PC-3 (cell line): ENCODE measurements at places on chromosomes 6 and 20.

DNA sequence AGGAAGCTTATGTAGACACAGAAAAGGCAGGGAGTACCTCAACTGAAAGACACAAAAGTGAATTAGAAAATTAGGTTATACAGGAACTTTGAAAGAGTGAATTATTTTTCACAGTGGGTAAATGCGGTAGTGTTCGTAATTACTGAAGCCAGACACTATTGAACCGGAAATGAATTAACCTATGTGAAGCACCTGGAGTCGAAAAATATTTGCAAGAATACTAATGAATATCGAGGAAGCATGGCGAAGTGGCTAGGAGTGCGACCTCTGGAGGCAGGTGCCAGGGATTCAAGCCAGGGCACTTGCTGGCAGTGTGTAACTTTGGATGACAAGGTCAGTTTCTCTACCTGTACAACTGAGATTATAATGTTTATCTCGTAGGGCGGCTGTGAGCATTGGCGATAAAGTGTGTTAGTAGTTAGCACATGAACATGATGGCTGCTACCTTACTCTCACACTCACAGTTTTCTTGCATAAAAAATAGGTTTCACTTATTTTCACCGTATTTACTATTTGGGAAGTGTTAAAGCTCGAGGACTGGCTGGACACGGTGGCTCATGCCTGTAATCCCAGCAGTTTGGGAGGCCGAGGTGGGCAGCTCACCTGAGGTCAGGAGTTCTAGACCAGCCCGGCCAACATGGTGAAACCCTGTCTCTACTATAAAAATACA lies 567 bp upstream of the SLC18B1 start:
- H3K36me3 ChIP-seq: no peaks in the 10 kb centered on the region
- no peaks in the 10 kb centered on the region for H3K4me1 ChIP-seq
- no peak overlapping the region; the same call in 1 of the 2 replicates for H3K4me3 ChIP-seq
- DNase-seq: peak; percentile 77
- H3K27me3 ChIP-seq: no peaks in the 10 kb centered on the region
- H3K27ac ChIP-seq: 0 out of 2 replicates have a peak overlapping the region, but pooled peaks have one; percentile 14

- H3K4me3 ChIP-seq: no peak overlapping the region
- no peaks in the 10 kb centered on the region for H3K4me1 ChIP-seq
- H3K27ac ChIP-seq: no peak overlapping the region
- no peaks in the 10 kb centered on the region for H3K36me3 ChIP-seq
- H3K27me3 ChIP-seq: peaks cover 16% of the 10 kb centered on the region
These were observed 338.2 kb downstream of the CDH4 start for GRCh38 chr20:61590236-61590635.

DNA sequence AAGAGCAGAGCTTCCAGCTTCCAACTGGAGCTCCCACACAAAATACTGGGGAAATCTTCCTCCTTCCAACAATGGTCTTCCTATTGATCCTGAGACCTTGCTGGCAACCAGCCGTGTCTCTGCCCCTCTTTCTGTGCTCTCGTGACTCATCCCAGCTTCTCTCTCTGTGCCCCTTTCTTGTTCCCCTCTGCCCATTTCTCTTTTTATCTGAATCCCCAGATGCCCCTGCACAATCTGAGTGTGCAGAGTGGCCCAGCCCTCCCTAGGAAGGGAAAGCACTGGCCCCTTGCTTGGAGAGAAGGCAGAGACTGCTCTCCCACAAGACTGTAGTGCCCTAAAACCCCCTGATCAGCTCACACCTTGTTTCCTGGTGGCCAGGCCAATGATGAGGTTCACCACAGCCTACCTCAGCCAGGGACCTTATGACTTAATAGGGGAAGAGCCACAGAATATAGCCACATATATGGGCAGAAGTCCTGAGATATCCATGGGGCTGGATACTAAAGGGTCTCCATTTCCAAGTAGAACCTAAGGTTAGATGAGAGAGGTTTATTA lies 23.1 kb upstream of the MAS1L start:
- H3K4me3 ChIP-seq: no peak overlapping the region
- peaks cover 45% of the 10 kb centered on the region for H3K27me3 ChIP-seq
- peaks cover 1% of the 10 kb centered on the region; the same call in 1 of the 2 replicates for H3K4me1 ChIP-seq

DNA sequence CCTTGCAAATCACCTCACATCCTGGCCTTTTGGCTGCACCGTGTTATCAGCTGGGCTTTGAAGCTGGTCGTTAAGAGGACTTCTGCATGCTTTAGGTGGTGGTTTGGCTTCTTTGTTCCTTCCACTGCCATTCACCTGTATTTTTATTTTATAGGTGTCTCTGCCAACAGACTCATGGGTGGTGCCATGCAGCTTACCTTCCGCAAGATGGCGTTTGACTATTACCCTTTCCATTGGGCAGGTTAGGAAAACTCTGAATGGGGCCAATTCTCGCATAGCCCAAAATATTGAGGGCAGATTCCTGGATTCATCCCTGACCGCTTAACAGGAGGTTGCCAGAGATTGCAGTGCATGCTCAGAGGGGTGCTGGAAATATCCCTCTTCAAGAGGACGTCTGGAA lies 32.4 kb downstream of the TAF11 start:
- no peak for DNase-seq
- H3K36me3 ChIP-seq: peaks cover 36% of the 10 kb centered on the region; the same call in 1 of the 2 replicates
- no peak overlapping the region for H3K27ac ChIP-seq
- H3K4me3 ChIP-seq: no peak overlapping the region
- H3K27me3 ChIP-seq: no peaks in the 10 kb centered on the region

DNA sequence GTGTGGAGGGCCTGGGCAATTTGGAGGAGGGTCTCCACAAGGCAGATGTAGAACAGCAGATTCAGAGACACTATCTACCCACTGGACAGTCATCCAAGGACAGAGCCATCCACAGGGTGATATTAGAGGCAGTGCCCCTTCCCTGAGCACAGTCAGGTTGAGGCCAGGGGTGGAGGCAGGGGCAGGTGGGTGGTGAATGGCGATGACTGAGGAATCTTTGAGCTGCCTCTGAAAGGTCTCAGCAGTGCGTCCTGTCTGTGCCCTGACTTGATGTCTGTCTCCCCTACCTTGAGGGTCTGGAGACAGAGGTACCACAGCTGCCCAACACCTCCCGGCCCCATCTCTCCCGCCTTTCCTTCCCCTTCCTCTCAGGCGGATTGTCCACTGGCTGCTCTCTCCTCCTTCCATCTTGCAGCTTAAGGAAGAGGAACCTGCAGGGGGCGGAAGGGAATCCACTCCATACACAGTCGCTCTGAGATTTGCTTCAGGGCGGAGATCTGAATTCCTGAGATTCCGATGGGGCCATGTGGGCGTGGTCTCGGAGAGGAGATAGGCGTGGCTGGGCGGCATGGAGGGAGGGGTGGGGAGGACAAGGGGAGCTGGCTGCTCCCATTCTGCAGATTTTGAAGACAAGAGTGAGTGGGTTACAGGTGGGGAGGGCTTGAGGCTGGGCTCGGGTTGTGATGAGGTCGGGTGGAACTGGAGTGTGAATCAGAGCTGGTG lies 1.7 kb downstream of the MUCL3 start:
- DNase-seq: peak; percentile 96
- no peak overlapping the region for H3K4me3 ChIP-seq
- no peaks in the 10 kb centered on the region for H3K27me3 ChIP-seq
- H3K27ac ChIP-seq: no peak overlapping the region

DNA sequence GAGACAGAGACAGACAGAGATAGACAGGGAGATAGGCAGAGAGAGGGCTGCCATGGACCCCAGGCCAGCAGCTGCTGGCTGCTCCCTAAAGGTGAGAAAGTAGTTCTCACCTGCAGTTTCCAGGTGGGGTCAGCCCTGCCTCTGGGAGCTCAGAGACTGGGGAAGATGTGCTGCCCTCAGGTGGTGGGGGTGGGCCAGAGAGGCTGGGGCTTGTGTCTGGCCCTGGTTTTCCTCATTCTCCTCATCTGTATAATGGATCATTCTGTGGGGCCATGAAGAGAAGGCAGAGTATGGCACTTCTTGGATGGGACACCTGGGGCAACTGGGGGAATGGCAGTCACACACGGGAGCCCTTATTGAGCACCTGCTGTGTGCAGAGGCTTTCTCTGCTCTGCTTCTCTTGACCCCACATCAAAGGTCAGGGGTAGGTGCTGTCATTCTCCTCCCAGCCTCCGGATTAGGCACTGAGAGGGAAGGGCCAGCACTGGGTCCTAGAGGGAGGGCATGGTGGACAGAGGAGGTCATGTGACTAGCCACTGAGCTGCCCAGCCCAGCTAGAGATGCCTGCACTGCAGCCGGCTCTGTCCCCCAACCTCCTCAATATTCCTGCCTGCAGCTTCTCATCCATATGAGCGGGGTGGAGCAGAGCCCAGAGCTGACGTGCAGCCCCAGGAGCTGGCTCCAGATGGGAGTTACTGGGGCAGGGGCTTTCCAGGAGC lies 4.1 kb downstream of the ANGPT4 start:
- H3K4me1 ChIP-seq: no peaks in the 10 kb centered on the region
- H3K27ac ChIP-seq: no peak overlapping the region
- H3K27me3 ChIP-seq: peaks cover 60% of the 10 kb centered on the region
- DNase-seq: peak; percentile 6
- no peaks in the 10 kb centered on the region for H3K36me3 ChIP-seq

DNA sequence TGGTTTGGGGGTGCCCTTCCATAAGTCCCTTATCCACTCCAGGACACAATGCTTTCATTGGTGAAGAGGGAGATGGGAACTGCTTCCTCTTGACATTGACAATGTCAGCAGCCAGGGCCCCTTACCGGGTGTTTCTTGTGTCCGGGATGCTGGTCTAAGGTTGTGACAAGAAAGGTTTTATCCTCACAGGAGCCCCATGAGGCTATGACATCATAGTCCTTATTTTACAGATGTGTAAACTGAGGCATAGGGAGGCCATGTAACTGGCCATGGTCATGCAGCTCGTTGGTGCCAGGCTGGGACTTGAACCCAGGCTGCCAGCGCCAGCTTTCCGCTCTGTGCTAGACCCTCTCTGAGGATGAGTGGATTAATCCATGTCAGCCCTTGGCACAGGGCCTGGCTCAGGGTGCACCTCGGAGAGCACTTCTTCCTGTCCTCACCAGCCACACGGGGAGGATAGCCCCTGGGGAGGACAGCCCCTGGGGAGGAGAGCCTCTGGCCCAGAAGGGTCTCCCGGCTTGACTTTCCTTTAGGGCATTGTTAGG lies 157.3 kb downstream of the SYCP2 start:
- H3K4me1 ChIP-seq: peaks cover 18% of the 10 kb centered on the region
- no peak overlapping the region for H3K4me3 ChIP-seq
- no peaks in the 10 kb centered on the region for H3K27me3 ChIP-seq
- no peaks in the 10 kb centered on the region for H3K36me3 ChIP-seq
- H3K27ac ChIP-seq: no peak overlapping the region

- H3K4me3 ChIP-seq: no peak overlapping the region
- no peak overlapping the region for H3K27ac ChIP-seq
- DNase-seq: no peak
- H3K4me1 ChIP-seq: no peaks in the 10 kb centered on the region
- no peaks in the 10 kb centered on the region; the same call in 1 of the 2 replicates for H3K27me3 ChIP-seq
These were observed 12.0 kb upstream of the CD83 start for GRCh38 chr6:14105547-14105946.

DNA sequence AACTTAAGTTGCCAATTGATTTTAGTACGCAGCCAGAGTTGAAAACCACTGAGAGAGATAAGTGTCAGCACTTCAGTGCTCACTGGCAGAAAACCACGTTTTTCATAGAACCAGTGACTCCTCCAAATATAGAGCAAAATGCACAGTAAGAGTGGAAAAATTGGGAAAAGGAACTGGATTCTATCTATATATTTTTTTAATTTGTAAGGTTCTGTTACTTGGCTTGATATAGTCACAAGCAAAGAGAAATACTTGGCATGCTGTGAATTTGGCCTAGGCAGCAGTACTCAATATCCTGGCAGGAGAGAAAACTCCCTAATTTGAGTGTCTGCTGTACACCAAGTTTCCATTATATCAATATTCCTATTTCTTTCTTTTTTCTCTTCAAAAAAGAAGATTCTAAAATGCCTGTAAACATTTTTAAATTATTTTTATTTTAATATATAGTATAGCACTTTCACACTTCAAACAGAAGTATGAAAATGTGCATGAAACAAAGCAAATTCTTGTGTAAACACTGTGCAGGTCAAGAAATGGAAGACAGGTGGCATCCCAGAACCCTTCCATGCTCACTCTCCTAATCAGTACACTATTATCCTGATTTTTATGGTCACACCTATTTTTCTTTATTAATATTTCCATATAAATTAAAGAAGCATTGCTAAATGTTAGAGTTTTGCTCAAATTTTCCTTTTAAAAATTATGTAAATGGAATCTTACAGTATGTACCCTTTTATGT lies 561.8 kb upstream of the RNF217 start:
- H3K4me1 ChIP-seq: no peaks in the 10 kb centered on the region
- DNase-seq: no peak
- no peaks in the 10 kb centered on the region for H3K27me3 ChIP-seq
- H3K4me3 ChIP-seq: no peak overlapping the region
- no peaks in the 10 kb centered on the region for H3K36me3 ChIP-seq

DNA sequence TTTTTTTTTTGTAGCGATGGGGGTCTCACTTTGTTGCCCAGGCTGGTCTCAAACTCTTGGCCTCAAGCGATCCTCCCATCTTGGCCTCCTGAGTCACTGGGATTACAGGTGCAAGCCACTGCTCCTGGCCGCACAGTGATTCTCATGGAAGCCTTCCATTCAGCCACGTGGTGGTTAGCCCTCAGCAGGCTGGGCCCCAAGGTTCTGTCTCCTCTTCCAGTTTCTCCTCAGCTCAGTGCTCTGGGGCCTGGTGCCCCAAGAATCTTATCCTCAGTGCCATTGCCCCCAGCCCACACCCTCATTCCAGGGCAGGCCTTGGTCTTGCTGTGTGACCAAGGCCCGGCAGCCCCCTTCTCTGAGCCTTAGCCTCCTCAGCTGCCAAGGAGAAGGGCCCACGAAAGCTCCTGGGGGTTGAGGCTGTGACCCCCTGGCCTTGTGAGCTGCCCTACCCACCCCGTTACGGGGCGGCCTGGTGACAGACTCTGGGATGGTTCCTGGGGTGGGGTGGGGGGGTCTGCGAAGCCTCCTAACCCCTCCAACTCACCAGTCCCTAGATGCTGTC lies 16.4 kb downstream of the SRC start:
- peaks cover 12% of the 10 kb centered on the region for H3K36me3 ChIP-seq
- no peak for DNase-seq
- H3K27ac ChIP-seq: no peak overlapping the region
- H3K27me3 ChIP-seq: no peaks in the 10 kb centered on the region
- H3K4me1 ChIP-seq: peaks cover 23% of the 10 kb centered on the region
- H3K4me3 ChIP-seq: no peak overlapping the region

DNA sequence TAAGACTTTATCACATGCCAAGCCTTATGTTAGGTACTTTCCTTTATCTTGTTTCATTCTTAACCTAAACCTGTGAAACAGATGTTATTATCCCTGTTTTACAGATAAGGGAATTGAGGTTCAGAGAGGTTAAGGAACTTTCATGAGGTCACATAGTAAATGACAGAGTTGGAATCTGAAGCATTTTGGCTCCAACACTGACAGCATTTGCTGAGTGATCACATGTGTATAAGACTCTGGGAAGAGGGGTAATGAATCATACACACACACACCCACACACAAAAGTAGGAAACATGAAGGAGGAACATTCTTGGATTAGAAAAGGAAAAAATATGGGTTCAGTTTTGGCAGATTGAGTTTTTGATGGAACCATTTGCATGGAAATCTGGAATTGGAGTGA lies 212.5 kb downstream of the GJA1 start:
- no peak overlapping the region for H3K27ac ChIP-seq
- no peak overlapping the region for H3K4me3 ChIP-seq
- H3K27me3 ChIP-seq: no peaks in the 10 kb centered on the region
- no peaks in the 10 kb centered on the region for H3K36me3 ChIP-seq

- DNase-seq: no peak
- no peak overlapping the region for H3K27ac ChIP-seq
- H3K36me3 ChIP-seq: no peaks in the 10 kb centered on the region
- no peak overlapping the region for H3K4me3 ChIP-seq
- 0 out of 2 replicates have a peak, but pooled peaks cover 15% of the 10 kb centered on the region for H3K27me3 ChIP-seq
These were observed 95.5 kb upstream of the PAX1 start for GRCh38 chr20:21609981-21610380.
